ENCODE measurements at places on chromosomes 4 and X.

DNA sequence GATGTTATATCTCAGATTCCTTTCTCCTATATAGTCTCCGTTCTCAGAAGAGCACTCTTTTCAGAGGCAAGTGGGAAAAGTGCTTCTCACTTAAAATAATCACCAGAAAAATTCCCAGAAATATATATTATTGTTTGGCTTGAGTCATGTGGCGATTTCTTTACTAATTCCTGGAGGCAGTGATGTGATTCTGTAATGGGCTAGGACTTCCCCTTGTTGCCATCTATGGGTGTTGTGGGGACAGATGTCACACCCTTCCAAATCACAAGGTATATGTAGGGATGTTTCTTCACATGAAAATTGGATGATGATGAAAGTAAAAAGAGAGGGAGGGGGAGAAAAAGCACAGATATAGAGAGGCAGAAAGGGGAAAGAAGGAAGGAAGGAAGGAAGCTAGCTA, 553.4 kb downstream of the PPP4R3C start:
- no peak for DNase-seq

DNA sequence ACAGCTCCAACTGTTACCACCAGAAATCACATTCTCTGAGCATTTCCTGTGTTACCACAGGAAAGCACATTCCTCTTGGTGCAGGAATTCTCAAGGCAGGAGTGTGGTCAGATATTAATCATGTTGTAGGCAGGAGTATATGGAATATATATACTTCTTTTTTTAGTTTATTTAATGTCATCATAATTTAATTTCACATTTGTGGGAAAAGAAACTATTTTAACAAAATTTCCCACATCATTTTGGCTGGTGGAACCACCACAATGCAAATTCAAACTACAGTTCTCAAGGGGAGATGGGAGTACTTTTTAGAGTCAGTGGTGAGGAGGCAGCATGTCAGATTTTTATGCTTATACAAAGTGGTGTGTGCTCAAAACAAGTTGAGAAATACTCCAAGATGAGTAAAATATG, 139.0 kb downstream of the ATP10D start:
- no peak for DNase-seq

GRCh38 chrX:71913156-71913950, 2.7 kb downstream of the NHSL2 start:
- no peak for DNase-seq

- no peak for DNase-seq
Observed at GRCh38 chr4:113394108-113394729, 344.8 kb downstream of the ANK2 start.

DNA sequence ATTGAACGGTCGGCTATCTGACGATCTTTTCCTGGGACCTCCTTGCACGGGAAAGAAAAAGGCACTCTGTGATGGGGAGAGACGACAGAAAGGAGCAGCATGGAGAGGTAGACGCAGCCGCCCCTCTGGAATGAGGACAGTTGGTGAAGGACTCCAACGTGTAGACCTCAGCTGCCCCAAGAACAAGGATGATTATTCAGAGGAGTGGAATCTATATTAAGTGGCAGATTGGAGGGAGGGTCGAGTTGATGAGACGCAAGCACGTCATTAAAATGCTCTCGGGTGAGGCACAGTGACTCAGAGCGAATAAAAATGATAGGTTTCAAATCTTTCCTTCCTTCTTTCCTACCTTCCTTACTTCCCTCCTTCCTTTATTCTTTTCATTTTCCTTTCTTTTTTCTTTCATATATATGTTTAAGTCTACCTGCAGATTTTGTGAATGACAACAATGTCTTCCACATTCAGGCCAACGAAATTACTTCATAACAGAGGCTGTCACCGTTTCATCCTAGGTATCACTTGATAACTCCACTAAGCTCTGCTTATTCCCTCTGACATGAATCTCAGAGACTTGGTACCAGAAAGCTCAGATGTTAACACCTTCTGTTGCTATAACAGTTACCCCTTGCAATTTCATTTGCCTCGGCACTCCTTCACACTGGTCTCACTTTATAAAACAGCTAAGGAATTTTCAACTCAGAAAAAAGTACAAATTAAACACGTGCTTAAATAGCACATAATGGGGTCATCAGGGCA, 110.0 kb upstream of the PPARGC1A start:
- DNase-seq = no peak

GRCh38 chr4:34105311-34105710, 2139.0 kb downstream of the ARAP2 start:
- DNase-seq = no peak
